ENCODE measurements at places on chromosomes 3 and 15. TPM values are rescaled to one million over a fixed set of nuclear protein-coding genes. Genes with fewer than 3 reads are reported as not detected.

The NDUFAF3 gene
- polyA plus RNA-seq = 49.0 TPM

The CYP8B1 gene
- not detected for polyA plus RNA-seq

The NTRK3 gene
- 42.3 TPM for polyA plus RNA-seq

The TF gene
- 0.24 TPM for polyA plus RNA-seq

The CCR9 gene
- not detected for polyA plus RNA-seq

The SLC12A1 gene
- 0.67 TPM for polyA plus RNA-seq

The RSRC1 gene
- 28.1 TPM for polyA plus RNA-seq
